ENCODE measurements at places on chromosomes 13 and 19.

GRCh38 chr13:114124921-114125320 lies 7.5 kb downstream of the RASA3 start:
- DNase-seq = peak; percentile 85

GRCh38 chr19:45780146-45780447 lies 2.2 kb downstream of the DMPK start:
- no peak for DNase-seq

GRCh38 chr13:59112221-59112718 lies 1051.5 kb downstream of the DIAPH3 start:
- DNase-seq = peak; percentile 99

GRCh38 chr13:113754691-113755090 lies 4.3 kb upstream of the TMEM255B start:
- DNase-seq = no peak

- DNase-seq = peak; percentile 28
Measured at GRCh38 chr13:72839831-72840426, 58.0 kb downstream of the PIBF1 start.

DNA sequence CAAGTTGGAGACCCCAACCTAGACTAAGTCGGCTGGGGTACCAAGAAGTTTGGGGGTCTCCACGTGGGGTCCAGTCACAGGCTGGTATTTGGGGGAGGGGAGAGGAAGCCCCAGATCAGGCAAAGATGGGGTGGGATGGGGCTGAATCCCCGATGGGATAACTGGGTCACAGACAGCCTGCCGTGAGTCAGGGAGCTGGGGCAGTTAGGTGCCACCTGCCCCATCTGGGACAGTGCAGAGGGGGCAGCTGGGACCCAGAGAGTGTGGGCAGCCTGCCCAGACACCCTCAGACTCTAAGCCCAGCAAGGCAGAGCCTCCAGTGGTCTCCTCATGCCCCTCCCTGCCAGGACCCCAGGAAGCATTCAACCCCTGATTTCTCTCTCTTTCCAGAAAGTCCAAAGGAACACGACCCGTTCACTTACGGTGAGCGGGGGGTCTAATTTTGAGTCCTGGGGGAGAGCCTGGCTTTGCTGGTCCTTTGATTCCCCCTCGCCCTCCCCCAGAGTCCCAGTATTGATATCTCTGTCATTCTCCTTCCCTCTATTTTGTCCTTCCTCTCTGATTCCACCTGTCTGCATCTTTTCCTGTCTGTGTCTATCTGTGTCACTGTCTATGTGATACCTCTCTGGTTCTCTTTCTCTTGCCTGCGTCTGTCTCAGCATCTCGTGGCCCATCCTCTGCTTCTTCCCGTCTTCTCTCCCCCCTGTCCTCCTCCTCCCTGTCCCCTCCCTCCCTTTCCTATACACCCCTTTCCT lies 1.8 kb downstream of the FXYD1 start:
- DNase-seq = no peak

- DNase-seq = no peak
Measured at GRCh38 chr19:18225355-18225701, 910 bp downstream of the PDE4C start.

DNA sequence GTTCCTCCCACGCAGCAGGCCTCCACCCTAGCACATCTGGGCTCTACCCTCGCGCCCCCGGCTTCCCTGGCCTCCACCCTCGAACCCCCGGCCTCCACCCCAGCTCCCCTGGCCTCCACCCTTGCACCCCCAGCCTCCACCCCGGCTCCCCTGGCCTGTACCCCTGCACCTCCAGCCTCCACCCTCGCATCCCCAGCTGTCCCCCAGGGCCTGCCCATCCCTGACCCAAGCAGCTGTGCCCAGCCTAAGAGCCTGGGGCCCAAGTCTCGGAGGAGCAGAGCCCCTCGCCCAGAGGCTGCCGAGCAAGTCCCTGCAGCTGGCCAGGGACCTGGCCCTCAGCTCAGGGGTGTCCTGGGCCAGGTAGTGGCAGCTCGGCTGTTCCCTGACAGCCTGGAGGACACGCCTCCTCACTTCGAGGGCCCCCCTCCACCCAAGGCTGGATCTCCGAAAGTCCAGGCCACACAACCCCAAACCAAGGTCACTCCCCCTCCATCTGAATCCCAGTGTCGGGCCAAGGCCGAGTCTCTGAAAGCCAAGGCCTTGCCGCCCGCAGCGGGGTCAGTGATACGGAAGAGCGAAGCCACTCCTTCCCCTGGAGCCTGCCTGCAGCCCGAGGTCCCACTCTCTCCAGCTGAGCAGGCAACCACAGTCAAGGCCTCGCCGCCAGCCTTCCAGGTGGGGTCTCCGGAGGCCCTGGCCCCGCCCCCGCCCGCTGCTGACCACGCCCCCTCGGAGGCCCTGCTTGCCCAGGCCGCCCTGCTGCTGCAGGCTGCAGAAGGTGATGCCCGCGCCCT lies 7.9 kb upstream of the ARHGAP33 start:
- DNase-seq = no peak

- no peak for DNase-seq
Measured at GRCh38 chr13:73901324-73902068, 232.7 kb downstream of the KLF12 start.

DNA sequence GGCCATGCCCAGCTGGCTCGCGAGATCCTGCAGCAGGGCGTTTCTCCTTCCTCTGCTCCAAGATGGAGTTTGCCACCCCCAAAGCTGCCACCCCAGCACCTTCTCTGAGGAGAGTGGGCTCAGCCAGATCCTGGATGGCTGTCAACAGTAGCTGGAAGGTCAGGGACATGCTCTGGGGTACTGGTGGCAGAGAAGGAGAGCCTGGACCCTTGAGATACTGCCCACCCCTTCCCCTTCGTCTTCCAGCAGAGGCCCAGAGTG lies 11.6 kb downstream of the IRGC start:
- no peak for DNase-seq

GRCh38 chr13:27830010-27830409 lies 37.7 kb downstream of the GSX1 start:
- DNase-seq = no peak

DNA sequence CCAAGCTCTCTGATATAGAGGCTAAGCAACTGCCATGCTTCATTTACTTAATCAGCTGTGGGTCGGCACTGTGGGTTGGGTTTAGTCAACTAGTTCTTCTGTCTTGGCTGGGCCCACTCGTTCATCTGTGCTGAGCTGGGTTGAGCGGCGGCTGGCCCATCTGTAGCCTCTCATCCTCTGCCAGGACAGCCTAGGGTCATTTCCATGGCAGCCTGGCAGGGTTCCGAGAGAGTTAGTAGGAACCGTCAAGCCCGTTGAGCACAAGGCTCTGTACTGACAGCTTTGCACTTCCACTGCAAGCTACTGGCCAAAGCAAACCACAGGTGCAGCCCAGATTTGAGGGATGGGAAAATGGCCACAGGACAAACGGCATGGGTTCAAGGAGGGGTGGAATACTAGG lies 6.6 kb upstream of the ZNF835 start:
- DNase-seq = no peak

DNA sequence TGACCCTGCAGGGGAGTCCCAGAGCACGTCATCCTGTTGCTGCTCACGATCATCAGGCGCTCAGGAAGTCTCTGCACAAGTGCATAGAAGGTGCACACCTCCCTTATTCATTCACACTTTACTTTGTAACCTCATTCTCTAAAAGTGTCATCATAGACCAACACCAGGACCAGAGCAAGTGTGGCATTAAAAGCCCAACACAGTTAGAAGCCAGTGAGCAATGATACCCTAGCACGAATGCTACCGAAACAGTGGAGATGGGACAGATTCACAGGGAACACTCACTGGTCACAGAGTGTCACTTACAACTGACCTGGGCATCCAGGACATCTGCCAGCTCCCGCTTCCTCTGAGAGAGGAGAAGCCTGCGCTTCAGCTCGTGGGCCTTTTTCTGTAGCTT lies 17.0 kb downstream of the HAUS8 start:
- no peak for DNase-seq

- DNase-seq = no peak
Measured at GRCh38 chr13:36359301-36359950, 13.2 kb upstream of the SPART start.

GRCh38 chr13:63741029-63741813 lies 2325.6 kb upstream of the PCDH20 start:
- no peak for DNase-seq

DNA sequence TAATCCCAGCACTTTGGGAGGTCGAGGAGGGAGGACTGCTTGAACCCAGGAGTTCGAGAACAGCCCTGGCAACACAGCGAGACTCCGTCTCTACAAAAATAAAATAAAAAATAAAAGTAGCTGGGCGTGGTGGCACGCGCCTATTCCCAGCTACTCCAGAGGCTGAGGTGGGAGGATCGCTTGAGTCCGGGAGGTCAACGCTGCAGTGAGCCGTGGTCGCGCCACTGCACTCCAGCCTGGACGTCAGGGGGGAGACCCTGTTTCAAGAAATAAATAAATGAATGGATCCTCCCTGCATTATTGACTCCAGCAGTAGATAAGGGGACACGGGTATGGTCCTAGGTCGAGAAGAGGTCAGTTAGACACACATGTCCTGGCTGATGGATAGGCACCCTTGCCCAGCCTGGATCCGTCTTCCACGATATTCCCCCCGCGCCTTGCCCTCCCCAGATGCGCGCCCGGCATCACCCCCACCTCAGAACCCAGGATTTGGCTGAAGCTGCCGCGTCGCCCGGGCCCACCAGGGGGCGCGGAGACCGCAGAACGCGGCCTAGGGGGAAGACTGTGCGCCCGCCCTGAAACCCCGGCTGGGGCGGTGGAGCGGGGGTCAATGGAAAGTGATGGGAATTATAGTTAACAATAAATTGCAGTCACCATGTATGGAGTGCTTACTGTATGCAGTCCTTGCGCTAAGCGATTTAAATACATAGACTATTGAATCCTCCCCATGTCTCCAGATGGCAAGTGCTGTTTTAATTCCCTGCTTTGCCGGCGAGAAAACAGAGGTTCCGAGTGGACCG lies 2.1 kb upstream of the HOOK2 start:
- DNase-seq = no peak

DNA sequence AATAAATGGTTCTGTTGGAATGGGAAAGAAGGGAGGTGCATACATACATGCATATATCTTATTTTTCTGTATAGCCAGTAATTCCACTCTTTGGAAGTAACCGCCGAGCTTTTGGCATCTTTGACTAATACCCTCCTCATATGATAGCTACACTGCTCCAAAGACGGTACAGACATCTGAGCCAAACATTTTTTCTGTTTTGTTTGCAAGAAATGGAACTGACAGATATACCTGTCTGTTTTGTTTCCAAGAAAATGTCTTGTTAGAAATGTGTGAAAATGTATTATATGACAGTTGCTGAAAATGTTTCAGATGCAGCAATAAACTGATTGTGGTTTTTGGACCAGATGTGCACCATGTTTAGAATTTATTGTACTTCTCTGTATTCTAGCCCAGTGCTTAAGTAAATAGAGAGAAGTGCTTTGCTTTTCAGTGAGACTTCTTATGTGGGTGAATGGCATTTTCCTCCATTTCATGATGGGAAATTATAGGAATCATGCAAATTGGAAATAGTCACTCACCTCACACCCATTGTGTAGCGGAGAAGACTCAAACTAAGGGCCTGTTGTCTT lies 396.9 kb downstream of the KCNRG start:
- no peak for DNase-seq

All from astrocyte of the cerebellum (primary cell).